Mucosa of descending colon (tissue), 3 donors: ENCODE measurements at places on chromosomes 7 and 10. TPM values are rescaled to one million over a fixed set of nuclear protein-coding genes. Genes with fewer than 3 reads are reported as not detected.

GRCh38 chr10:60974463-60975149, 30.6 kb upstream of the RHOBTB1 start:
- DNase-seq = no peak

DNA sequence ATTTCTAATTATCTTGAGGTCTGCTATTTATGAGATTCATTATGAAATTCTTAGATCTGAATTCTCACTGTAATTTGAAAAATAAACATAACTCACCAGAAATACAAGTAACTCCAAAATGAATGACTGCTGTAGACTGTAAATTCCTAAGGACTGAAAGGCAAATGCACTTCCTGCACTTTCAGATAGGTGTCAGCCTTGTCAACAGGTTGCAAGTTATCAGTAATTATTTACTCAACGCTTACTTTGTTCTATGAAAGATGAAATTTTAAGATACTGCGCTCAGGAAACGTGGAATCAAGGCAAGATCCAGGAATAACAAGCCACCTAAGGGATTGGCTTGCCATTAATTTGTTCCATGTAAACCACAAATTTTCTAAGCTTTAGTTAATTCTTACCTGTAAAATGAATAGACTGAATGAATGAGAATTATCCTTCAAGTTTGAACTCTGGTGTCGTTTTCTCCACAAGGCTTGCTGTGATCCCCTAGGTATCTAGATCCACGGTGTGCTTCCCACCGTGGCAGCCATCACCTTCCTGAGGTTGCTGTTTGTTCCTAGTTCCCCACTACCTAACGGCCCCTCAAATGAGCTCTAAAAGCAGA, 12.6 kb downstream of the DHX32 start:
- DNase-seq = peak; percentile 61

DNA sequence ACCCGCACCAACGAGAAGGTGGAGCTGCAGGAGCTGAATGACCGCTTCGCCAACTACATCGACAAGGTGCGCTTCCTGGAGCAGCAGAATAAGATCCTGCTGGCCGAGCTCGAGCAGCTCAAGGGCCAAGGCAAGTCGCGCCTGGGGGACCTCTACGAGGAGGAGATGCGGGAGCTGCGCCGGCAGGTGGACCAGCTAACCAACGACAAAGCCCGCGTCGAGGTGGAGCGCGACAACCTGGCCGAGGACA, 1.6 kb downstream of the VIM start:
- DNase-seq = no peak

- DNase-seq = no peak
Measured at GRCh38 chr7:8387551-8388256, 45.7 kb upstream of the NXPH1 start.

- no peak for DNase-seq
Measured at GRCh38 chr7:158053183-158053915, 534.3 kb downstream of the PTPRN2 start.

CHAT gene
- total RNA-seq = 0.61 TPM
